Upper lobe of right lung (tissue), 1 donor: ENCODE measurements at places on chromosomes 2 and 18.
A peak's percentile ranks its signal among the peaks of the same experiment; 100 is the strongest.

- H3K4me1 ChIP-seq: no peaks in the 10 kb centered on the region
- H3K27me3 ChIP-seq: no peaks in the 10 kb centered on the region
- no peak for DNase-seq
- H3K4me3 ChIP-seq: peak overlapping the region; percentile 31
Observed at GRCh38 chr2:40364151-40364874, 87.6 kb downstream of the SLC8A1 start.

GRCh38 chr2:33111002-33111446 lies 164.3 kb downstream of the LTBP1 start:
- H3K27me3 ChIP-seq: no peaks in the 10 kb centered on the region
- H3K36me3 ChIP-seq: no peaks in the 10 kb centered on the region
- H3K4me1 ChIP-seq: no peaks in the 10 kb centered on the region
- DNase-seq: no peak
- H3K4me3 ChIP-seq: no peak overlapping the region
- H3K27ac ChIP-seq: no peak overlapping the region

DNA sequence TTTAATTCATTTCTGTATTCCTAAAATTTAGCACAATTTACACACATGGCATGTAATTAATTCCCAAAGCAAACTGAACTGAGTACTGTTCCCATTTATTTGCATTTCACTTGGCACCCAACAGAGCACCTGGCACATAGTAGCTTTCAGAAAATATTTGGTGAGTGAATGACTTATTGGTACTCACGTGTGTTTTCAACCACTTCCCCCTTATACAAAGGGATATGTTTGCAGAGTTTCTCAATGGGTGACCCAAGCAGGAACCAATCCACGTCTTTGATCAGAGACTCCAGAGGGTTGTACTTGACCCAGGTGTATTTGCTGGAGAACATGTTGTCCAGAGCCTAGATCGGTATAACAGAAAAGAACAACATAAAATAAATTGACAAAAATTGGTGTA lies 6.6 kb downstream of the GKN2 start:
- H3K36me3 ChIP-seq: no peaks in the 10 kb centered on the region
- H3K4me1 ChIP-seq: no peaks in the 10 kb centered on the region
- H3K27ac ChIP-seq: no peak overlapping the region

GRCh38 chr2:201915446-201915845 lies 109.1 kb downstream of the CDK15 start:
- H3K27me3 ChIP-seq: no peaks in the 10 kb centered on the region
- H3K4me3 ChIP-seq: no peak overlapping the region
- H3K27ac ChIP-seq: no peak overlapping the region

DNA sequence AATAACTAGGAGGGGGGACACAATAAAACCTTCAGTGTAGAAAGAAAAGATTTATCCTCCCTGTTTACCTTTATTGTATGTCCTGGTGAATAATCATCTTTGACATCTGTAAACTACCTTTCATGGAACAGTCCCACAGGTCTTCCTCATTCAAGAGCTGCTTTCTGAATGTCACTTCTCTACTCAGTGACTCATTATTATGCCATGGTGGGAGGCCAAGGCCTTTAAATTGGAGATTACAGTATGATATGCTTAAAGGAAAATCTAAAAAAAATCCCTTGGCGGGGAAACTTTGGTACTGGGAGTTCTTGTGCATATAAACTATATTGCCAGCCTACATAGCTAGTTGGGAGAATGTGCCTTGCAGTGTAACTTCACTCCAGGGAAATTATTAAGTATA lies 713.0 kb downstream of the TDRD15 start:
- DNase-seq: no peak
- H3K4me1 ChIP-seq: no peaks in the 10 kb centered on the region
- H3K4me3 ChIP-seq: no peak overlapping the region
- H3K36me3 ChIP-seq: no peaks in the 10 kb centered on the region

- H3K36me3 ChIP-seq: no peaks in the 10 kb centered on the region
- H3K27me3 ChIP-seq: no peaks in the 10 kb centered on the region
- no peak overlapping the region for H3K27ac ChIP-seq
- DNase-seq: no peak
- H3K4me1 ChIP-seq: no peaks in the 10 kb centered on the region
Observed at GRCh38 chr18:21943456-21943855, 202.9 kb downstream of the MIB1 start.

GRCh38 chr2:10331702-10332401 lies 29.1 kb downstream of the HPCAL1 start:
- H3K27ac ChIP-seq: peak overlapping the region; percentile 74
- DNase-seq: no peak
- H3K36me3 ChIP-seq: no peaks in the 10 kb centered on the region
- no peaks in the 10 kb centered on the region for H3K27me3 ChIP-seq

DNA sequence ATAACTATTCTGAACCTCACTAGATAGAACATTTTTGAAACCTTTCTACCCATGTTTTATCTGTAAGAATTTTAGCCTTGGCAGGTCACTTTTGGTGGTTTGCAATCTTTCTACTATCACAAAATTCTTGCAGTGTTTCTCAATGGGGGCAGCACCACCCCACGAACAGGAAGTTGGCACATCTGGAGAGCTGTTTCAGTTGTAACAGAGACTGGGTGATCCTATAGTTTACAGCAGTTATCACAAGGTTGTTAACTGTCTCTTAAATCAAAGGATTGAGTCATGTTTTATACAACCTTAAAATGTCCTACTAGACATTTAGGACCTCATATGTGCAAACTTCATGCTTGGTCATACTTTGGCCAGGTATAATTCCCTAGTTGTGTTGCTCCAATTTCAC lies 829.2 kb downstream of the ERBB4 start:
- no peak overlapping the region for H3K27ac ChIP-seq
- no peak for DNase-seq
- no peaks in the 10 kb centered on the region for H3K27me3 ChIP-seq
- H3K4me1 ChIP-seq: no peaks in the 10 kb centered on the region
- no peaks in the 10 kb centered on the region for H3K36me3 ChIP-seq
- H3K4me3 ChIP-seq: no peak overlapping the region

DNA sequence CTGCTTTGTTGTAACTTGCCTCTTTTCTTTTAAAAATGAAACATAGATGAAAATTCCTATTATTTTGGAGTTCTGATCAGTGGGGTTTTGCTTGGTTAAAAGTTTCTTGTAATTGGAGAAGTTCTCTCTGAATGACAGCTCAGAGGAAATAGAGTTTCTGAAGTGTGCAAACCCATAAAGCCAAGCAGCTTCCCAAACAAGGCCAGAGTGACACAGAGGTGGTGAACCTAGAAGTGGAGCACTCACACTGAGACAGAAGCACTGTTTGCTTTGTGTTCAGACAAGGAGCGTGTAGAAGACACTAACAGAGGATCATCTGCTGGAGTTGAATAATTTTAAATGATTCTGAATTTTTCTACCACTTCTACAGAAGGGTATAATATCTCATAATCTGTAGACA lies 49.2 kb downstream of the FBXO48 start:
- H3K4me1 ChIP-seq: no peaks in the 10 kb centered on the region
- no peak overlapping the region for H3K4me3 ChIP-seq
- no peaks in the 10 kb centered on the region for H3K36me3 ChIP-seq
- no peak for DNase-seq
- H3K27ac ChIP-seq: no peak overlapping the region

- H3K27me3 ChIP-seq: no peaks in the 10 kb centered on the region
- no peaks in the 10 kb centered on the region for H3K36me3 ChIP-seq
- H3K4me3 ChIP-seq: no peak overlapping the region
- H3K27ac ChIP-seq: no peak overlapping the region
- no peaks in the 10 kb centered on the region for H3K4me1 ChIP-seq
- no peak for DNase-seq
Observed at GRCh38 chr2:225030893-225031292, 11.4 kb downstream of the DOCK10 start.

DNA sequence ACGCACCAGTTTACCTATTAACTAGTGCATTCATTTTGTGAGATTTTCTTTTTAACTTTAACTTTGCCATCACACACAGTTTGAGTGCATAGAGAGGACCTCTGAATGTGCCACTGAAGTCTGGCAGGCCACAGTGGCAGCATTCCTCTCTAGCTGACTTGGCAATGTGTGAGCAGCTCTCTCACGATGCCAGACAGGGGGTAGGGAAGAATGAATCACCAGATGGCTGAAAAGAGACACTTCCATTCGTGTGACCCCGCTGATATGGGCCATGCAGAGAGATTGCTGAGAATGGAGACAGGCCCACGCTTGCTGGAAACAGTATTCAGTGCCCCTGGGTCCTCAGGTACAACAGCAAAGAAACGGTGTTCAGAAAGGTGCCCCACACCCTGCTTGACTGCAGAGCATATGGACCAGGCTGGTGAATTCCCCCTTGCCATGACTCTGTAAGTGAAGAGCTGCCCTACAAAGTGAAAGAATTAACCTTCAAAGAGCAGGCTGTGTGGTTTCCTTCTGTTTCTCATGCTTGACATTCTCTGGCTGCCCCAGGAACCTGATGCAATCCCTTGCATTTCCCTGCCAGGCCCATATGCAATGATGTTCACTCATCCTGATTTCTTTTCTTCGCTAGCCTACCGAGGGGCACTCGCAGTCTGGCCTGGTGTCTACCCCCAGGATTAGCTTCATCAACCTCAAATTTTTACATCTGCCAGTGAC lies 236.1 kb downstream of the CDH20 start:
- H3K4me1 ChIP-seq: no peaks in the 10 kb centered on the region
- H3K27ac ChIP-seq: no peak overlapping the region
- DNase-seq: no peak

- DNase-seq: no peak
- no peaks in the 10 kb centered on the region for H3K36me3 ChIP-seq
- no peaks in the 10 kb centered on the region for H3K27me3 ChIP-seq
Observed at GRCh38 chr2:66539452-66539851, 104.5 kb downstream of the MEIS1 start.

- no peak for DNase-seq
- no peaks in the 10 kb centered on the region for H3K36me3 ChIP-seq
- H3K4me3 ChIP-seq: no peak overlapping the region
- no peaks in the 10 kb centered on the region for H3K4me1 ChIP-seq
Observed at GRCh38 chr18:61203151-61203550, 130.1 kb upstream of the CDH20 start.

GRCh38 chr2:152708742-152709141 lies 8.5 kb downstream of the PRPF40A start:
- H3K36me3 ChIP-seq: peaks cover 23% of the 10 kb centered on the region
- H3K4me3 ChIP-seq: no peak overlapping the region
- H3K4me1 ChIP-seq: no peaks in the 10 kb centered on the region
- no peaks in the 10 kb centered on the region for H3K27me3 ChIP-seq

- H3K36me3 ChIP-seq: no peaks in the 10 kb centered on the region
- peaks cover 8% of the 10 kb centered on the region for H3K4me1 ChIP-seq
- peaks cover 20% of the 10 kb centered on the region for H3K27me3 ChIP-seq
- peak overlapping the region; percentile 51 for H3K4me3 ChIP-seq
- peak; percentile 66 for DNase-seq
Observed at GRCh38 chr2:100104718-100105677, 37.4 kb downstream of the AFF3 start.

DNA sequence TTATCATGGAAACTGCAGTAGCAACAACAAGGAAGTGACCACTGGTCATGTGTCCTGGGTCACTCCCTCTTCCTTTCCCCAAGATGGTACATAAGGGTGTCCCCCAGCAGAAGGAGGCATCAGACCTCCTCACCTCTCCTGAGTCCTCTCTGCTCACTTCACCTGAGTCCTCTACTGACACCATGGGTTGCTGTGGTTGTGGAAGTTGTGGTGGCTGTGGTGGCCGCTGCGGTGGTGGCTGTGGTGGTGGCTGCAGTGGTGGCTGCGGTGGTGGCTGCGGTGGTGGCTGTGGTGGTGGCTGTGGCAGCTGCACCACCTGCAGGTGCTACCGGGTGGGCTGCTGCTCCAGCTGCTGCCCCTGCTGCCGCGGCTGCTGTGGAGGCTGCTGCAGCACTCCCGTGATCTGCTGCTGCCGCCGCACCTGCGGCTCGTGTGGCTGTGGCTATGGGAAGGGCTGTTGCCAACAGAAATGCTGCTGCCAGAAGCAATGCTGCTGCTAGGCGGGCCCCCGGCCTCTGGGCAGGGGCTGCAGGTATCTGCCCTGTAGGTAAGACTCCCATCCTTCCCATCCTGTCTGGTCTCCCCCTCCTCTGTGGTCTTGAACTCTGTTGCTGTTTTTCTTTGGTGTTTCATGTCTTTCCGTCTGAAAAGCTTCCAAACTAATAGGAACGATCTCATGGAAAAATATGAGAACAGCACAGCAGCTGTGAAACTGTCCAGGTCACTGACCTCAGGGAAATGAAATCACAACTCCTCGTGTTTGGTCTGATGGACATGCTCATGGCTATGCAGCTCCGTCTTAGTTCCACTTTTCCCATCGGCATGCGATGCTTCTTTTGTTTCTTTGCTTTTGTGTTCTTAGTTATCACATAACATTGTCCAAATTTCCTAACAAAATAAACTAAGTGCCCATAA lies at the start of gene SCYGR4:
Gene SCYGR4, plus strand, starts transcription at position 183 of the 915 bp plus-strand sequence. Its CDS starts 0 bp downstream, at position 183.
- no peaks in the 10 kb centered on the region for H3K36me3 ChIP-seq
- H3K4me1 ChIP-seq: no peaks in the 10 kb centered on the region
- no peaks in the 10 kb centered on the region for H3K27me3 ChIP-seq

- H3K27ac ChIP-seq: no peak overlapping the region
- no peaks in the 10 kb centered on the region for H3K27me3 ChIP-seq
- H3K4me3 ChIP-seq: no peak overlapping the region
- no peak for DNase-seq
- no peaks in the 10 kb centered on the region for H3K4me1 ChIP-seq
Observed at GRCh38 chr2:214839464-214839863, 30.0 kb upstream of the BARD1 start.

- no peak overlapping the region for H3K27ac ChIP-seq
- no peak for DNase-seq
- no peaks in the 10 kb centered on the region for H3K36me3 ChIP-seq
- H3K4me1 ChIP-seq: peaks cover 6% of the 10 kb centered on the region
Observed at GRCh38 chr2:46268196-46268595, 29.0 kb upstream of the EPAS1 start.

DNA sequence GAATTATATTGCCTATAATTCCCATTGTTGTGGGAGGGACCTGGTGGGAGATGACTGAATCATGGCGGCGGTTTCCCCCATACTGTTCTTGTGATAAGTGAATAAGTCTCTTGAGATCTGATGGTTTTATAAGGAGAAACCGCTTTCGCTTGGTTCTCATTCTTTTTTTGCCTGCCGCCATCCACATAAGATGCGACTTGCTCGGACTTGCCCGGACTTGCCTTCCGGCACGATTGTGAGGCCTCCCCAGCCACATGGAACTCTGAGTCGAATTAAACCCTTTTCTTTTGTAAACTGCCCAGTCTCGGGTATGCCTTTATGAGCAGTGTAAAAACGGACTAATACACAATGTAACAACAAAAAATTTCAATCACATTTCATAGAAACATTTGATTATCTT lies 115.8 kb downstream of the C2orf74 start:
- H3K27me3 ChIP-seq: no peaks in the 10 kb centered on the region
- H3K36me3 ChIP-seq: peaks cover 57% of the 10 kb centered on the region
- H3K27ac ChIP-seq: no peak overlapping the region
- H3K4me1 ChIP-seq: no peaks in the 10 kb centered on the region
